Natural killer cell treated with Interleukin-12 subunit alpha and Interleukin-12 subunit beta and Interleukin-15 and Interleukin-18, amount 100 ng/mL, for 72 hours (primary cell): ENCODE measurements at places on chromosomes 5 and 9.

DNA sequence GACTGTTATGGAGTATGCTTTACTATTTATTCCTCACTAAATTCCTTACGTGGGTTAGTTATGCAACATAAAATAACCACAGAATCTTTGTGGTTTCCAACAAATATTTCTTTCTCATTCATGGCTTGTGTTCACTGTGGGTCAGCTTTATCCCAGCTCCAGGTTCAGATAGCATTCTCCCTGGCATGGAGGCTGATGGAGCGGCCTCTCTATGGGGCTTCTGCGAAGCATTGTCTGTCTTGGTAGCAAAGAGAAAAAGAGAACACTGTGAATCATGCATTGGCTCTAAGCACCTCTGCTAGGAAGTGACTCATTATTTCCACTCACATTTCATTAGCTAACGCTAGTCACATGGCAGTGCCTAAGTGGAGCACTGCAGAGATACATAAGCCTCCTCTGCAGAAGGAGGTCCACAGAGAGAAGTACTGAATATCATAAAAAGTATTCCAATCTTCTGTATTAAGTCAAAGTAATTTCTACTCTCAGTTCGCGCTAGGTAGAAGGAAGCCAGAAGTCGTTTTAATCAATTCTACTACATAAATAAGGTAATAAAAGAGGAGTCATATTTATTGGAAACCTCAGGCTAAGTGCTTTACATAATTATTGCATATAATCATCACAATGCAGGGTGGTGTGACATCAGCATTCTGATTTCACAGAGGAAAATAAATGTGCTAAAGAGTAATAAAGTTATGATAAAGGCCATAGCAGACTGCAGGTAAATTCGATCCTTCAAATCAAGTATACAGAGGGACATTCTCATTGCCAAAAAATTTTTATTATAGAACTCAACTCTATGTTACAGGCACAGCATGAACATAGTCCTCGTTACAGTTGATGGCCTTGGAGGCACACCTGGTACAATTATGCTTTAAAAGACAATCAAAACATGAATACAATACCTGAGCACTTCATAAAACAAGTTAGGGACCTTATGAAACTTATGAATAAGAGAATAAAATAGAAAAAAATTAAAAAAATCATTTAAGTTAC is 531.1 kb downstream of the CETN3 start:
- no peak for DNase-seq
- H3K36me3 ChIP-seq = no peaks in the 10 kb centered on the region
- H3K4me1 ChIP-seq = no peaks in the 10 kb centered on the region
- no peak overlapping the region for H3K4me3 ChIP-seq
- no peaks in the 10 kb centered on the region for H3K27me3 ChIP-seq

- H3K4me1 ChIP-seq = no peaks in the 10 kb centered on the region
- no peak overlapping the region for H3K27ac ChIP-seq
- H3K36me3 ChIP-seq = peaks cover 7% of the 10 kb centered on the region
These were observed 55.1 kb upstream of the NRARP start for GRCh38 chr9:137357166-137357565.

GRCh38 chr9:385818-386398 is 171.2 kb downstream of the DOCK8 start:
- peaks cover 19% of the 10 kb centered on the region for H3K36me3 ChIP-seq
- no peak for DNase-seq
- H3K4me3 ChIP-seq = no peak overlapping the region
- H3K4me1 ChIP-seq = no peaks in the 10 kb centered on the region

- no peak overlapping the region for H3K27ac ChIP-seq
- H3K4me1 ChIP-seq = no peaks in the 10 kb centered on the region
- no peaks in the 10 kb centered on the region for H3K27me3 ChIP-seq
- no peak overlapping the region for H3K4me3 ChIP-seq
These were observed 384.0 kb downstream of the NR2F1-AS1 start for GRCh38 chr5:93196986-93197385.

DNA sequence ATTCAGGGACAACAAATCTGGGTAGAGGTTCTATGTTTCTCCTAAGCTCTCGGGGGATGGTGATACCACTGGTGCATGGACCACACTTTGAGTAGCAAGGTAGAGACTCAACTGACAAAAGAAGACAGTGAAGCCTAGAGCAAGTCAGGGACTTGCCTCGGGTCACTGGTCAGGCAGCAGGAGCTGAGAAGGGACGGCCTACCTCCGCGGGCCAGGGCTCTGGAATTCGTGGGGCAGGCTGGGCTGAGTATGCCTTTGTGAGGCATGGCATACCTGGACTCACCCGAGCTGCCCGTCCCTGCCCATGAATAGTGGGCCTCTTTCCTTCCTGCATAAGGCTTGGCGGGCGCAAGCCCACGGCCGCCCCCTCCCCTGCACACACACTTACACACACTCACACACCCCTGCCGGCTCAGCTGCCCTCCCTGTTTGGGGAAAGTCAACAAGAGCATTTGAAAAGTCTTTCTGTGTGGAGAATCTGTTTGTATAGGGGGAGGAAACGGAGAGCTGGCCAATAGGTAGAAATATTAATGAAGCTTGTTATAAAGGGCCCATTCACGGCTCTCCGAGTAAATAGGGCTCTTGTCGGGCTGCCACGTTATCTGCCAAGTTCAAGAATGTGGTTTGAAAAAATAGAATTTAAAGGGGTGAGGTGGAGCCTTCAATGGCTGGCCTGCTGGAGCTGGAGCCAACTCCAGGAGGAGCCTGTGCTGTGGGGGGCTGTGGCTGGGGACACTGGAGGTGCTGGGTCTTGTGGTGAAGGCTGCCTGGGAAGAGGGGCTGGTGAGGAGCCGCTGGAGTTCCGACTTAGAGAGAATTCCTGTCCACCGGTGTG is 19.1 kb upstream of the KIF12 start:
- no peaks in the 10 kb centered on the region for H3K4me1 ChIP-seq
- H3K36me3 ChIP-seq = no peaks in the 10 kb centered on the region
- no peak for DNase-seq
- no peak overlapping the region for H3K4me3 ChIP-seq

DNA sequence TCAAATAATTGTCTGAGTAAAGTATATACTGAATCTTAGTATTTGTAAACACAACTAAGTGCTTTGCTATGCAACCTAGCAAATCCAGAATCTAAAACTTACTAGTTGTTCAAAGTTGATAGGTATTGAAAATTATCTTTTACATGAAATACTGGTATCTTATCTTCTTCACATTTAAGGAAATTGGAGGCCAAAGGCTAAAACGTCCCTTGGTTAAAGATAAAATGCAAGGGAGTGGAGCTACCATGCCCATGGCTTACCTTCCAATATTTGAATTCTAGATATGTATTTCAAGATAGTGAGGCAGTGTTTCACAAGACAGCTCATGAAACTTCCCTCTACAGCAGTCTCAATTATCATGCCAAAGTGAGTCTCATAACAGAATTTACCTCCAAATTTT is 373.5 kb downstream of the KIAA0825 start:
- H3K4me1 ChIP-seq = no peaks in the 10 kb centered on the region
- H3K27me3 ChIP-seq = no peaks in the 10 kb centered on the region
- H3K4me3 ChIP-seq = no peak overlapping the region

DNA sequence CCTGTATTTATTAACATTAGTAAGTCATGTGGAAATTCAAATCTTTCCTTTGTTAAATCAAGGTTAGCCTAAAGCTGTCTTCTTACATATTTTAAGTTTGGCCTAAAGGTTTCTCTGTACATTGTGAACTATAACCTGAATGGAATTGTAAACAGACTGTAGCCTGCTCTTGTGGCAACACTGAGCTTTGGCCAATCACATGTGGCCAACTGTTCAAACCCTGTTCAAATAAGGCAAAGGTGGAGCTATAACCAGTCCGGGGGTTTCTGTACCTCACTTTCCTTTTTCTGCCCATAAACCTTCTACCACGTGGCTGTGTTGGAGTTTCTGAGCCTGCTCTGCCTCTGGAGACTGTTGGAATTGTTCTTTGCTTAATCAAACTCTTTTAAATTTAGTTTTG is 3.3 kb upstream of the HAPLN1 start:
- peaks cover 34% of the 10 kb centered on the region for H3K27me3 ChIP-seq
- no peak overlapping the region for H3K27ac ChIP-seq
- peaks cover 3% of the 10 kb centered on the region for H3K4me1 ChIP-seq
- no peak for DNase-seq
- H3K36me3 ChIP-seq = no peaks in the 10 kb centered on the region

- no peak overlapping the region for H3K27ac ChIP-seq
- no peaks in the 10 kb centered on the region for H3K4me1 ChIP-seq
- no peaks in the 10 kb centered on the region for H3K27me3 ChIP-seq
- no peaks in the 10 kb centered on the region for H3K36me3 ChIP-seq
- DNase-seq = no peak
- no peak overlapping the region for H3K4me3 ChIP-seq
These were observed 211.6 kb upstream of the CDH12 start for GRCh38 chr5:23064710-23065109.

GRCh38 chr9:92736563-92737215 is 27.9 kb downstream of the BICD2 start:
- H3K27ac ChIP-seq = no peak overlapping the region
- H3K4me1 ChIP-seq = peaks cover 52% of the 10 kb centered on the region
- H3K4me3 ChIP-seq = no peak overlapping the region

DNA sequence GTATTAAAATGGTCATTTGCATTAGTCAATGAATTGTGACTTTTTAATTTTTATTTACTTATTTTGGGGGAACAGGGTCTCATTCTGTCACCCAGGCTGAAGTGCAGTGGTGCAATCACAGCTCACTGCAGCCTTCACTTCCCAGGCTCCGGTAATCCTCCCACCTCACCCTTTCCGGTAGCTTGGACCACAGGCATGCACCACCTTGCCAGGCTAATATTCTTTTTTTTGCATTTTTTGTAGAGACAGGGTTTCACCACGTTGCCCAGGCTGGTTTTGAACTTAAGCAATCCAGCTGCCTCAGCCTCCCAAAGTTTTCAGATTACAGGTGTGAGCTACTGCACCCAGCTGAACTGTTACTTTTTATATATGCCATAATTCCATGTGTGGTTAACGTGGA is 143.4 kb downstream of the FBXL17 start:
- peaks cover 10% of the 10 kb centered on the region for H3K4me1 ChIP-seq
- DNase-seq = no peak
- peaks cover 6% of the 10 kb centered on the region for H3K36me3 ChIP-seq
- no peak overlapping the region for H3K27ac ChIP-seq
- no peaks in the 10 kb centered on the region for H3K27me3 ChIP-seq
- no peak overlapping the region for H3K4me3 ChIP-seq

DNA sequence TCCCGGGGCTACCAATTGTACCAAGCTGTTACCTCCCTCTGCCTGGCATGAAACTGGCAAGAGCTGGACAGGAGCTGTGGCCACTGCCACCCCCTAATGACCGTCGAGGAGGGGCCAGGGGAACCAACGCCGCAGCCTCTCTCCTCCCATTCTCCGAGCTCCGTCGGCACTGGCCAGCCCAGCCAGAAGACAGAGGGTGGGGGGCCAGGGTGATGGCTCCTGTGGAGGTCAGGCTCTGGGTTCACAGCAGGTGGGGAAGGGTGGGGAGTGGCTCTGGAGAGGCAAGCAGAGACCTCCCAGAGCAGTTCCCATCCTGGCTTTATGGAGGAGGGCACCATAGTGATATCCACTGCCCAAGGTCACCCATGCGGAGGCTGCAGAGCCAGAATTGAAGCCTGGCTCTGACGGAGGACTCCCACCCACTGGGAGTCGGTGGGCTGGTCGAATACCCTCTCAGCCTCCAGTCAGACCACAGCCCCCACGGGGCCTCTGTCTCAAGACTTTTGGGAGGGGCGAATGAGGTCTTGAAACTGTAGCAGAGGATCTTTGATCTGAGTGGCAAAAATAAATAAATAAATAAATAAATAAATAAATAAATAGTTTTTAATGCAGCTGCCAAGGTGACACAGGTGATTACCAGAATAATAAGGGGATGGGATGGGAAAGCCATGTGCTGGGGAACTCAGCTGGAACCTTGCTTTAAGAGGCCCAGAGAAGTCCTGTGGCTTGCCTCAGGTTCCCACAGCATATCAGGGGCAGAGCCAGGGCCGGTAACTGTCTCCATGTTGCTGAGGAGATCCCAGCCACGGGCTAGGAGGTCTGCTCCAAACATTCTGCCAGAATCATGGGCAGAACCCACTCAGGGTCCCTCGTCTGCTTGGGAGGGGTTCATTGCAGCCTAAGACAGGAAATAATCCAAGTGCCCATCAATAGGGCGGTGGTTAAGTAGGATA is 42.5 kb upstream of the NEURL1B start:
- H3K27me3 ChIP-seq = peaks cover 15% of the 10 kb centered on the region
- H3K36me3 ChIP-seq = no peaks in the 10 kb centered on the region
- H3K27ac ChIP-seq = no peak overlapping the region
- DNase-seq = no peak

DNA sequence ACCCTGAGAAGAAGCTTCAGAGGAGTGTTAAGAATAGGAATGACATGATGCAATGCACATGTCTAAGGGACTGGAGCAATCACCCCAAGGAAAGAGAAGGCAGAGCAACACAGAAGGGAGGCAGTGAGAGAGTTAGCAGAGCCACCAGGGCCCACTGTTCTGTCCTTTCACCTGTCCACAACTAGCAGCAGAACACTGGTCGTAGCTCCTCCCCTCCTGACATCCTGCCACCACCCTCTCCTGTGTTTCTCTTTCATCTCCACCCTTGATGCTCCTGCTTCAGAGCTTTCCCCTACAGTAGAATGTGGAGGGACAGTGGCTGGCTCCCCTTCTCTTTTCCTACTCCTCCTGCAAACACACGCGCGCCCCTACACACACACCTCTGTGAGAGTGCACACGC is 483.4 kb upstream of the KIF2A start:
- peaks cover 3% of the 10 kb centered on the region for H3K4me1 ChIP-seq
- no peak overlapping the region for H3K4me3 ChIP-seq

- no peak for DNase-seq
- H3K27me3 ChIP-seq = peaks cover 3% of the 10 kb centered on the region
- H3K4me1 ChIP-seq = no peaks in the 10 kb centered on the region
- no peak overlapping the region for H3K27ac ChIP-seq
- H3K4me3 ChIP-seq = no peak overlapping the region
- H3K36me3 ChIP-seq = no peaks in the 10 kb centered on the region
These were observed 218.7 kb downstream of the IRX2 start for GRCh38 chr5:2532809-2533208.
